ENCODE measurements at places on chromosomes 2 and 18.
A peak's percentile ranks its signal among the peaks of the same experiment; 100 is the strongest.

DNA sequence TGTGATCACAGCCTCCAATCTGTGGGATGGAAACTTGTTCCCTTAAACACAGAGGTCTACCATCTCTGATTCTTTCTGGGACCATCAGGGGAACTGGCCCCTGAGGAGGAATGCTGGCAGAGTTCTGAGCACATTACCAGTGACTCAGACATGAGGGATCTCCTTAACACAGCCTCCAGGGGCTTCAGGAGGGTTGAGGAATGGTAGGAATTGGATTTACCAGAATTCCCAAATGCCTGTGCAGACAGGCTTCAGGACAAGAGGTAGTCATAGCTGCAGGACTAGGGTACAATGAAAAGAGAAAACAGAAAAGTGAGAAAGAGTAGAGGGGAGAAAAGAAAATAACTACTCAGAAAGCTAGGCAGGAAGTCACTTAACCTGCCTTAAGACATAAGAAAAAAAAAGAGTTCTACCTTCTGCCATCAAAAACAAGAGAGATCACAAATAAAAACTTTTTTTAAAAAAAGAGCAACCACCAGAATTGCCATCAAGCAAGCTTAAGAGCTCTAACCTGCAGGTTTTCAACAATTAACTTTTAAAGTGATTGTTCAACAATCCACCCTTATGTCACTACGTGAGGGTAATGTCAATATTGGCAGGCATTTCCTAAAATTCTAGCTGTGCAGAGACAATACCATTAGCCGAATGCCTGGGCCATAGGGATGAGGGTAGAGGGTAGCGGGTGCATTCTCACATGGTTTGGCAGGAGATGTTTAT lies 524.4 kb downstream of the BCL11A start:
- DNase-seq = no peak

- no peak for DNase-seq
Measured at GRCh38 chr2:112642966-112643365, 2.8 kb upstream of the SLC20A1 start.

GRCh38 chr2:73033766-73034381 lies 37.6 kb downstream of the SFXN5 start:
- DNase-seq = no peak

- DNase-seq = no peak
Measured at GRCh38 chr2:238502956-238503791, 76.4 kb downstream of the ASB1 start.

GRCh38 chr2:200741468-200742202 lies 70.1 kb upstream of the BZW1 start:
- DNase-seq = no peak

DNA sequence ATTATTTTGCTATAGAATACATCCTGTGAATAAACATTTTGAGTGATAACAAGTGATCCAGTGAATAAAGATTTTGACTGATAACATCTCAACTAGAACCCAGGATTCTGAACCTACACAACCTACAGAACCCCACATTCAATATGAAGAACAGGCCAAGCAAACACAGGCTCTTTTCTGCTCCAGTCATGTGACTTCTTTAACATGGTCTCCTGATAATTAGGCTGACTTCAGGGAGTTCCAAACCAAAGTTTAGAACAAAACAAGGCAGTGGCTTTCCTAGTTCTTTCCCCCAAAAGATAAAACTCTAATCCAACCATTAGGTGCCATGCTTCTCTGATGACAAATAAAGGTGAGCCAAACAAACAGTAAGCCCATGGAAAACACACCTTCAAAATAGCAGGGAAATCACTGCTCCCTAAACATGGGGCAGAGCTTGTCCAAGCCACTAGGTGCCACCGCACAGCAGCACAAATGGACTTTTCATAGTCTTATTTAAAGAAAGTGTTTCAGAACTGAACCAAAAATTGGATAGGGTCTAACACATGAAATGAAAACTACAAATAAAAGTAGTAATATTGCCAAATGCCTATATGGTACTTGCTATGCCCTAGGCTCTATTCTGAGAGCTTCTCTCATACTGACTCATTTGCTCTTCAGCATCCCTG lies 95.3 kb downstream of the EVA1A start:
- DNase-seq = no peak

DNA sequence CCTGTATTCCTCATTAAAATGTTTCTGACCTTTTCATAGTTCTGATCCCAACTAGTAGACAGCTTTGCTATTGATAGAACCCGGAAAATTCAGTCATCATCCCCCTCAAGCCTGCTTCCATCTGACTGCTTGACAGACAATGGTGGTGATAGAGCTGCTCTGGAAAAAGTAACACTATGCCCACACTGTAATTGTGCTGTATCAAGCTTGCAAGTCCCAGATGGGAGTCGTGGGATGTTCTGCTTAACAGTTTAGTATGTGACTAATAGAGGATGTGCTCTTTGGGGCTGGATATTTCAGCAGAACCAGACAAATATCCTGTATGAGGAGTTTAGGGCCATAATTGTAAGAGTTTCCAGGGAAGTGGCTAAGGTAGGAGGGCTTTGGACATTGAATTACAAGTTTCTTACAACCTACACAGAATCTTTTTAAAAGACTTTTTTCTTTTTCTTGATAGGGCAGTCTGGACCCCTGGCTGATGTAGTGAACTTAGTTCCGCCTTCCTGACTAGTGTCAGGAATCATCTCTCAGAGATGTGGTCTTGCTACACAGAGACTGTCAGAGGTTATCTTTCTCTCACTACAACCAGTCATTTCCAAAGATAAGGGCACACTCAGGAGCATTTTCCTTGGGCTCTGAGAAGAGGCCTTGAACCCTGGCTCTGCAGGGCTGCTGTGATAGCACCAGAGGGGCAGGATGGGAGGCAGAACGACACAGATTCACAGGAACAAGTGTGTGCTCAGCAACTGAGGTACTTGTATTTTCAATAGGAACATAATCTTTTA lies 158.0 kb upstream of the RBMS1 start:
- no peak for DNase-seq

DNA sequence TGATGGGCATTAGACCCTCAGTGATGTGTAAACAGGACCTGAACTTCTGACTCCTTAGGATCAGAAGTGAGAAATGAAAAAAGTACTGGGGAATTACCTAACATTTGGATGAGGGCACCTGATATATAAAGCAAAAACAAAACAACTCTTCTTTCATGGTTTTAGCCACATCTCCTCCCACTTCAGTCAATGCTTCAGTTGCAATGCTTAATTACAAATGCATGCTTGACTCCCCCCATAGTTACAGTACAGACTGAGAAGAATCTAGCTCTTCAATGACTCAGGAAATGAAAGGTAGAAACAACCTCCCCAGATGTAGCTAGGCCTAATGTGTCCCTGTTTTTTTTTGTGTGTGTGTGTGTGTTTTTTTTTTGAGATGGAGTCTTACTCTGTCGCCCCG lies 276.8 kb upstream of the POU3F3 start:
- no peak for DNase-seq

GRCh38 chr18:57915865-57916582 lies 112.9 kb upstream of the ATP8B1 start:
- DNase-seq = peak; percentile 19

- peak; percentile 52 for DNase-seq
Measured at GRCh38 chr2:203328760-203329540, 756 bp downstream of the ABI2 start.

DNA sequence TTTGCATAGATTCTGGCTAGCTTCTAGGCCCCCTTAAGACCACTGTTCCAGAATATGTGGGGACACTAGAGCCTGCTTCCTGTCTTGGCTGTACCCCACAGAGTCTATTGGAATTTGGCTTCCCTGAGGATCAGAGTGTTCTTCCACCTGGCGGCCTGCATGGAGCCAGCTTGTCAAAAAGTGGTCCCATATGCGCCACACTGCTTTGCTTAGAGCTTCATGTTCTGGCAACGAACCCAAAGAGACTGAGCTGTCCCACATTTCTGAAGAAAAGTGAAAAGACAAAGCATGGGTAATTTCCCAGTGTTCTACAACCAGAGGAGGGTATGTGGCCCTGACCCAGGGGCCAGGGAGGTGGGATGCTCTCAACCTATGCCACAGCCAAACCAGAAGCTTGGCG lies 52.7 kb upstream of the FZD7 start:
- no peak for DNase-seq
